Esophagus muscularis mucosa (tissue), 4 donors: ENCODE measurements at places on chromosomes 7 and 10.
A peak's percentile ranks its signal among the peaks of the same experiment; 100 is the strongest.

- DNase-seq, result peak; percentile 96
These were observed 40.1 kb downstream of the PFKP start for GRCh38 chr10:3107426-3107961.

GRCh38 chr7:157086508-157087187 lies 52.1 kb upstream of the UBE3C start:
- no peak for DNase-seq

GRCh38 chr7:18503126-18503866 lies 7.7 kb downstream of the HDAC9 start:
- DNase-seq, result no peak

DNA sequence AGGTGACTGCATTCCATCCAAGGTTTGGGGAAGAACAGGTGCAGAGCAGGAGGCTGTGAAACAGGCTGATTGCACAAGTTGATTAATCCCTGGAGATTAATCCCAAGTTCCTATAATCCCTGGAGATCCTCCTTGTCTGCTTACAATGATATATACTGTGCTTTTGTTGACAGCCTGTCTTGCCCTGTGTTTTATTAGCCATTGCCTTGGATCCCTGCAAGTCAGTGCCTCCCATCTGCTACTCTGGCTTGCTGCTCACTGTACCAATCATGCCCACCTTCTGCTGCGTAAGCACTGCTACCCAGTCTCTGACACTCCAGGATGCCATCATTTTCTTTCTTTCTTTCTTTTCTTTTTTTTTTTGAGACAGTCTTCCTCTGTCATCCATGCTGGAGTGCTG lies 65.4 kb downstream of the ANKRD61 start:
- DNase-seq, result no peak

GRCh38 chr10:22344249-22344648 lies 1.0 kb upstream of the SPAG6 start:
- DNase-seq, result no peak

DNA sequence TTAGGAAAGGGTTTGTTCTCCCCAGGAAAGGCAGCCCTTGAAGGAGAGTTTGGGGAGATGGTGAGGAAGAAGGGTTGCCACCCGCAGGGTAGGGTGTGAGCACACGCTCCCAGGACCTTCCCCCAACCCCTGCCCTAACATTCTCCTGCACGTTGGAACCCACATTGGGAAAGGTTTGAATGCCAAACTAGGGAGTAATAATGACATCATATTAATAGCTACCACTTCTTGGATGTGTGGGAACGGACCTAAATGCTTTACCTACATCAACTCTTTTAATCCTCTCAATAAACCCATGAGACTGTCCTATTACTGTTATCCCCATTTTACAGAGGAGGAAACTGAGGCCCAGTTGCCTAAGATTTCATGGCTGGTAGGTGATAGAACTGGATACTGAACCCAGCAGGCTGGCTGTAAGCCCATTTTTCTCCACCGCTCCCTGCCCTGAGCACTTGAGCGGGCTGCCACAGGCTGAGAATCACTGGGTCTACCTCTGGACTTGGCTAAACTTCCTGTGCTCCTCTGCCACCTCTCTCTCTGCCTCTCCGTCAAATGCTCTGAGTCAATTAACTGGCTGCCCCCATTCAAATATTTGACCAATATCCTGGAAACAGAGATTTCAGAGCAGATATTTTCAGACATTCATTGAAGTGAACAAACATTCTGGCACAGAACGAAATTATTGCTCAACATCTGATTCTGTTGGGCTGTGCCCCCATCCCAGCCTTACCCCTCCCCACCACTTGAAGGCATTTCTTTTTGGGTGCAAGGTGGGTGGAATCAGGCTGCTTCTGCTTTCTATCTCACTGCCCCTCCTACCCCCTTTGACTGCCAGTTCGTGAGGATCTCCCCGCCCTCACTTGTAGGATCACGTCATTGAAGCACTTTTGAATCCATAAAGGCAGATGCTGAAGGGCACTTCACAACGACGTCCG lies 129.7 kb downstream of the C10orf105 start:
- DNase-seq, result no peak

DNA sequence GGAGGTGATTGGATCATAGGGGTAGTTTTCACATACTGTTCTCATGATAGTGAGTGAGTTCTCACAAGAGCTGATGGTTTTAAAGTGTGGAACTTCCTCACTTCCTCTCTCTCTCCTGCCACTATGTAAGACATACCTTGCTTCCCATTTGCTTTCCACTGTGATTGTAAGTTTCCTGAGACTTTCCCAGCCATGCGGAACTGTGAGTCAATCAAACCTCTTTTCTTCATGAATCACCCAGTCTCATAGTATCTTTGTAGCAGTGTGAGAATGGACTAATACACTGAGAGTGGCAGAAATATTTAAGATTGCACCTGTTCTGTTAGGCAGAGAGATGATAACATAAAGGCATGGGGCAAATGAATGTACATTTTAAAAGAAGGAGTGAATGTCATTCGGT lies 507.8 kb downstream of the SORCS3 start:
- no peak for DNase-seq

DNA sequence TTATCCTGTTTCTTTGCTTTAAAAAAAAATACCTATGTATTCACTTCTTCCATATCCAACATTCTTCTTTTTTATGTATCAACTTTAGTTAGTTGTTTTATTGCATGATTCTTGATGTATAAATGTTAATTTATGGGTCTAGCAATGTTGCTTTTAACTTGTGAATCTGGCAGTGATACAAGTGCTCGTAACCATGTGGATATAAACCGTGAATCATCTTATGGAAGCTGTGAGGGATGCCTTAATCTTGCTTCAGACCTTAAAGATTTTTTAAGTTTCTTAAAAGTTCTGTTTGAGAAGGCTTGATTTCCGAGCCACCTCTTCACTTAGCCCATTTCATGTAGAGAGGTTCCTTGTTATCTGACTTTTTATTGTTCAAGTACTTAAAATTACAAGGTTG lies 25.9 kb downstream of the HELLS start:
- DNase-seq, result no peak

DNA sequence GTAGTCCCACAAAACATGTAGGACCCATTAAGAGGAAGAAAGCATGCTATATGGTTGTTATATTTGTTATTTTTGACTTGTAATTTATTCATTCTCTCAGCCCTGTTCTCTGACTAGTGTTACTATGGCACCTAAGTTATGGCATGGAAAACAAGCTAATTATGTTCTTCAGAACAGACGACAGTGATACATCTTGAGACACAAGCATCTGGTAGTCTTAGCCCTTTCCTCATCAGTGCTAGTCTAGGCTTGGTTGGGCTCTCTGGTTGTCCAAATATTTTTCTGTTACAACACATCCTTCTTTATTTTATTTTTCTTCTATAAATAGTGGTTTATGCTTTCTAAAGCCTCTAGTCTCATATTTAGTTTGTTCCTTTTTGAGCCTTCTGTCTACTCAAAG lies 308.3 kb upstream of the KAT6B start:
- no peak for DNase-seq

DNA sequence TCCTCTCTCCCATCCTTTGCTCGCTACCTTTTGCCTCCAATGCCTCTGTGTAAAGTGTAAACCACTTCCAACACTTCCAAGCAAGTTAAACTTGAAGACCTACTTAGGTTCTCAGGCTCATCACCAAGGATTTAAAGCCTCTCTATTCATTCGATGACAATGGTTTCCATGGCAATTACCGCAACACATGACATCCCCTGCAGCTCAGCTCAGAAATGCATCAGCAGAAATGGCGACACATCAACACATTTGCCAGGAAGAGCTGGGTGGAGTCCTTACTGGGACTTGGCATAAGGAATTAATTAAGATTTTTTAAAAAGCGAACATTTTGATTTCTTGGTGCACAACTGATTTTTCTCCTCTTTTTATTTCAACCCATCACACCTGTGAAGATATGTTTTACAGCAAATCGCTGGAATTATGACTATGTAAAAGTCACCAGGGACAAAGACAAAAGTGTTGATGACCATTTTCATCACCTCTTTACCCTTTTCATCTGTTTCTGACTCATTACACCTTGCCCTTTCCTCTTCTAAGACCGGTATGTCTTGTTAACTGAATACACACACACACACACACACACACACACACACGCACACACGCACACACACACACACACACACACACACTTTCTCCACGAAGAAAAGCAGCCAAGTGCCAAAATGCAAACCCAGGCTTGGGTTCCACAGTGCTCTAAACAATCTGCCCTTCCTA lies 453.4 kb upstream of the CELF2 start:
- no peak for DNase-seq

DNA sequence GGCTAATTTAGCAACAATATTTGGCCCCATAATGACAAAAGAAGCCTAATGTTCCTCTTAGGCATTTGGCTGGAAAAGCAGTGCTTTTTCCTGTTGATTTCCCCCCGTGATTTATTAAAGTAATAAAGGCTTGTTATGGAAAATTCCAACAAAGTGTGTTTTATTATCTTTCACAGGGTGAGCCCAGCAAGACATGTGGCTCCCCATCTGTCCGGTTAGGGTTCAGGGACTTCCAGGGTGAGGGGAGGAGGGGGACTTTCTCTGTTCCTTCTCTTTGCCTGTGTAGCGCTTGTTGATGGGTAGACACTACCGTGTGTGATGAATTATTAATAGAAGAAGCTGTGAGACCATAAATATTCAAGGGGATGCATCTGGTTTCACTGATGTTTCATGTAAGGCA lies 39.0 kb downstream of the HTR5A start:
- no peak for DNase-seq

DNA sequence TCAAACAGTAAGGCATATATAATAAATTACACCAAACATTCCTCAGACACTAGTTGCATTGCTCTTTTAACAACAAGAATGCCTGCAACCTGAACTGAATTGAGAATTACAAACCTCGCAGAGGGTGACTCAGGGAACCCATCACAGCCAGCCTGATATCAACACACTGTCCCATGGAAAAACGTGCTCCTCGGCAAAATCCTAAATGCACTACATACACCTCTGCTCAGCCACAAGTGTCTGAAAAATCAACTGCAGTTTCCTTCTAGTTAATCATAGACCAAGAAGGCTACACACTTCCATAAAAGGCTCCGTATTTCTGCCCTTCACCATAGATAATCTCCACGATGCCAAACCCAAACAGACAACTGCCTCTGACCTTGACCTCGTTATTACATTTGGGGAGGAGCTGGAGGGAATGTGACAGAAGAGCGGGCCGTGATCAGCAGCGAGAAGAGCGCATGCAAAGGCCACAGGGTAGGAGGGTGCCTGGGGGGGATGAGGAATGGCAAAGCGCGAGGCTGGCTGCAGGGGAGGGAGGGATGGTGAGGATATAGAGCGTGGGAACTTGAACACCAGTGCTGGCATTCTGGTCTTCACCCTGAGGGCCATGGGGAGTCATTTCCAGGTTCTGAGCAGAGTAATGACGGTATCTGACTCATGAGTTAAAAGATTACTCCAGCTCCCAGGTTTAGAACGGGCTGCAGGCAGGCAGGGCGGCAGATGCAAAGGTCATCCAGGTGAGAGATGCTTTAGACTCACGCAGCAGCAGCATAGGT lies 201.9 kb upstream of the FRMD4A start:
- DNase-seq, result no peak

- no peak for DNase-seq
These were observed 10.3 kb downstream of the FAM3C start for GRCh38 chr7:121385800-121386179.

GRCh38 chr10:96830511-96831199 lies 1.4 kb upstream of the LCOR start:
- no peak for DNase-seq

GRCh38 chr7:351256-351655 lies 61.3 kb downstream of the FOXL3 start:
- DNase-seq, result no peak

DNA sequence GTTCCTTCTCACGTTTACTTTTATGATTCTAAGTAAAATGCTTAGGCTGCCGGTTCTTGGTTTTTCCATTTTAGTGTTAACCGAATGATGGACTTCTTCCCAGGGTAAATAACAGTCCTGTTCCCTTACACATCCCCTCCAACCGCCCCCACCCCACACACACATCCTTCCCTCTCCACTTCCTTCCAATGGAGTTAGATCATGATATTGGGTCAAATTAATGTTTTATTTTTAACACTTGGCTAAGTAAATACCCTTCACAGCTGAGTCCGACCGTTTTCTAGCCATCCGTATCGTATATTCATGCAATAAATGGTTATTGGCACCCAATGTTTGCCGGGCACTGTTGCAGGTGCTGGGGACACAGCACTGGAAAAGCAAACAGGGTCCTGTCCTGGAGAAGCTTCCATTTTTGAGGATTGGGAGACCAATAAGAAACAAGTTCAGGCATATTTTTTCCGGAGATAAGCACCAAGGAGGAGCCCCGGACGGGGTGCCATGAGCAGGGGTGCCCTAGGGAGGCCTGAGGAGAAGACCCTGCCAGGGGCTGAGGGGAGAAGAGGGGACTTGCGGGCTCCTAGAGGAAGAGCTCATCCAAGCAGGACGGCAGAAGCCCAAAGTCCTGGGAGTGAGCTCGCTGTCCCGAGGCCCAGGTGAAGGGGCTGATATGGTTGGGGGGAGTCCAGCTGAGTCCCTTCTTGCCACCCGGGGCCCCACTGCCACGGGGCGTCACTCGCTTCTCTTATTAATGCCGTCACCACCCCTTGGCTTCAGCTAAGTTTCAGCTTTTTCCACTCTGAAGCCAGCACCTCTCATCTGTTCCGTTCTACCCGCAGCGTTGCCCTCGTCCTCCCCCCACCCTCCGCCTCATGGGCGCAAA lies 126.0 kb upstream of the RET start:
- DNase-seq, result peak; percentile 83

- no peak for DNase-seq
These were observed 35.0 kb downstream of the NRF1 start for GRCh38 chr7:129646369-129647021.

GRCh38 chr10:14782691-14783363 lies 8.1 kb upstream of the FAM107B start:
- DNase-seq, result peak; percentile 87

DNA sequence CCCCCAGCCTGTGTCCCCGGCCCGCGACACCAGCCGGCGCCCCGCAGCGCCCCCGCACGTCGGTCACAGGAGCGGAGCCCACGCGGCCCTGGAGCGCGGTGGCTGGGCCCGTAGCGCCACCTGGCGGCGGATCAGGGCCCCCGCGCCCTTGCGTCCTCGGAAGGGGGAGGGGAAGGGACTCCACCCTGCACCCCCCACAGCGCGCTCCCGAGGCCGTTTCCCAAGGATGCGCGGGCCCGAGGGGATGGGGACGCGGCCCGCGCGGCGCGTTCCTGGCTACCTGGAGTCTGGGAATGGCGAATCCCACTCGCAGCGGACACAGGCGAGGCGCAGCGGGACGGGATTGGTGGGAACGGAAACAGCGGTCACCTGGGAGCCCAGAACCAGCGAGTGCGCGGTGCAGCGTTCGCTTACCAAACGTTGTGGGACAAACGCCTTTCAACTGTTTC lies 23.8 kb upstream of the MKI67 start:
- DNase-seq, result no peak

- no peak for DNase-seq
These were observed 11.1 kb downstream of the PRLHR start for GRCh38 chr10:118584181-118584954.

GRCh38 chr7:50497068-50497642 lies 47.0 kb upstream of the FIGNL1 start:
- peak; percentile 66 for DNase-seq
